ENCODE measurements at places on chromosomes 2 and 18. TPM values are rescaled to one million over a fixed set of nuclear protein-coding genes. Genes with fewer than 3 reads are reported as not detected.

- DNase-seq = no peak
Measured at GRCh38 chr2:99900556-99900955, 241.8 kb downstream of the AFF3 start.

GRCh38 chr2:30903326-30903725 is 96.1 kb upstream of the CAPN13 start:
- DNase-seq = no peak

DNA sequence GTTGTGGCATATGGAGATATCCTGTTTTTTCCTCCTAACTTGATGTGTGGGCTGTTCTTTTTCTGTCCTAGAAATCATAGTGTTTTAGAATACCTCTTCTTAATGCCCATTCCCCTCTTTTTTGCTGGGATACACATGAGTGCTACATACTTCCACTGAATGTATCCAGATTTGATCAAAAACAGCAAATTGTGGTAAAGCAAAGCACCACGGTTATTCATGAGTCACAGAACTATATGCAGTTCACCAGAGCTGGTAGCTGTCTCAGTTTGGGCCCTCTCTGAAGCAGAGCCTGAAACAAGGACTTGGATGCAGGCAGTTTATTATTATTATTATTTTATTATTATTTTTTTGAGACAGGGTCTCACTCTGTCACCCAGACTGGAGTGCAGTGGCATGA is 69.9 kb upstream of the CTLA4 start:
- DNase-seq = no peak

DNA sequence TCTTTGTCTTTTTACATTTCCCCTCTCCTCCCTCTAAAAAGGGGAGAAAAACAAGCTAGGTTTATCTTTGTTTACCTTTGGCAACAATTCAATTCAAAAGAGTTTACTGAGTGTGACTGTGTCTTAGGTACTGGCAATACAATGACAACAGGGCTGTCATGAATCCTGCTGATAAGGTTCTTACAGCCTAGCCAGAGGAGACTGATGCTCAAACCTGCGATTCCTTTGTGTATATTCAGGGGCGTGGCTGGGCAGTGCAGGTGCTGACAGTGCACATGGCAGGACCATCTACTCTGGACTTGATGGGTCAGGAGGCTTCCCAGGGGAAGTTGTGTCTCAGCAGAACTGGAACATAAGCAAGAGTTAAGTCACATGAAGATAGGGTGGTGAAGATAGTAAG is 23.2 kb upstream of the TTN start:
- DNase-seq = no peak

- no peak for DNase-seq
Measured at GRCh38 chr2:101348883-101349282, 38.4 kb downstream of the CREG2 start.

DNA sequence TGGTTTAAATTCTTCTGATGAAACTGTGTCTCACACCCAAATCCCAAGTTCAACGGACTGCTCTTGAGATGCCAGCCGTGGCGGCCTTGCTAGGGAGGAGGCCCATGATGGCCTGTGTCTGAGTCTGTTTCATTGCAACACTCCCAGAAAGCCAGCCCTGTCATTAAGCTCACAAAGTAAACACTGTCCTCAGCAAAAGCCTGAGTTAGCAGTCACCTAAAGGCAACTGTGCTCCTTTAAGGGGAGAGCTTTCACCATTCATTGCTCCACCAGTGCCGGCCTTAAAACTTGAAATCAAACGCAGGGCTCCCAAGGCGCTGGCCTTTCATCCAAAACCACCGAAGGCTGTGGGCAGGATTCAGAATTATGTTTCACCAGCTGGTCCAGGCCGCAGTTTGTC is 42.5 kb upstream of the PPP1CB start:
- peak; percentile 71 for DNase-seq

GRCh38 chr2:22634167-22634566 is 750.8 kb upstream of the KLHL29 start:
- DNase-seq = no peak

DNA sequence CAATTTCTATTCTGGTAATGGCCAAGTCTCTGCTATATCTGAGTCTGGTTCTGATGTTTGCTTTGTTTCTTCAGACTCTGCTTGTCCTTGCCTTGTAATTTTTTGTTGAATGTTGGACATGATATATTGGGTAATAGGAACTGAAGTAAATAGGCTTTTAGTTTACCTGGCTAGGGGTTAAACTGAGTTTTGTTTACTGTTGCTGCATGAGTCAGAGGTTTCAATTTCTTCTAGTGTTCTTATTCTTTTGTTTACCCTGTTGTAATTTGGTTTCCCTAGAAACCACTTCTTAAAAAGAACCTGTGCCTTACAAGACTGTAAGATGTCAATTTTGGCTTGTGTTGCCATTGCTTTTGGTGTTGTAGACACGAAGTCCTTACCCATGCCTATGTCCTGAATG is 285.0 kb upstream of the KCNH7 start:
- DNase-seq = no peak

GRCh38 chr2:105640246-105640645 is 104.5 kb upstream of the NCK2 start:
- no peak for DNase-seq

- no peak for DNase-seq
Measured at GRCh38 chr2:201909961-201910361, 103.6 kb downstream of the CDK15 start.

- peak; percentile 58 for DNase-seq
Measured at GRCh38 chr2:236642584-236643291, 73.1 kb downstream of the ACKR3 start.

DNA sequence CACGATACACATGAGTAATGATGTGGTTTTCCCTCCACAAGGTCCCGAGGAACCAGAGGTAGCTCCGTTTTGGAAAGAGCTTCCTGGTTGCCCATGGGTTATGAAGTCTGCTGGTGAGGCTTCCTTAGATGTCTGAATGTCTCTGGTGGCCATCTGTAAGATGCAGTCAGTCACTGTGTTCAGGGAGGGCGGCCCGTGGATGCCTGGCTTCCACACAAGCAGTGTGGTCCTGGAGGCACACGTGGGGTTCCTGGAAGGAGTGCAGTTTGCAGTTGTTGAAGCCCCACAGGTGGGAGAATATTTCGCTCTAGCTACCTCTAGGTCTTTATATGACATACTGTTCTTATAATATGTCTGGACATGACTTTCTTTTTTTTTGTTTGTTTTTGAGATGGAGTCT is 209.0 kb downstream of the FAM210A start:
- DNase-seq = no peak

DNA sequence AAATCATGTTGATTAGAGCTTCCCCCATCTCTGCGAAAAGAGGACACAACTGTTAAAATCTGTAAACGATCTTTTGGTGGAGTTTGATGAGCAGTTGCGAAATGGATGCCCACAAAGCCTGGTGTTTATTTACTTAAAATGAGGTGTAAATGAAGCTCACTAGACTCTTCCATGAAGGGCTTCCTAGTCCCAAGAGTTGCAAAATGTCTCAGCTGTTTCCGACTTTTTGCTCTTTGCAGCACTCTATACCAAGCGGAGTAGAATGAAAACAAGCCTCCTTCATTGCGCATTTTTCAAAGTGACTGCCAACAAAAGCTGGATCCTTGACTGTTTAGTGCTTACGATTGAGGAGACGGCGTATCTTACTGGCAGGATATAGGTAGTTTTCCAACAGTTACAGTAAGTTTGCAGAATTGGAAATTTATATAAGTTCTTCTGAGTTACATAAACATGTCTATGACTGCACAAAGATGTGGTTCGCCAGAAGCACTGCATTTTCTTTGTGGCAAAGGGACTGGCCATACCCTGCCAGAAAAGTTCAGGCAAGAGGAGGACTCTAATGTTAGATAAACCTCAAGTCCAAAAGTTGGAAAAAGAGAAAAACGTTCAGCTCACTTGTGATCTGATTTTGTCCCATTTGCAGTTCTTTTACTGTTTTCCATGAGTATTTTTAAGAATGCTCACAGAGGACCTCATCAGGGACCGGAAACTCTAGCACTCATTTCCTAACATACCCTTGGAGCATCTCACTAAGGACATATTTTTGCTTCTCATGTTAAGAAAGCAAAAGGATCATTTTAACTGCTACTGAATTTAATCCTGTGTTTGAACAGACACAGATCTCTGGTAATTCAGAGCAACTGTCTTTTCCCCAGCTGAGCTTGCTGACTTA is 42.7 kb downstream of the COLEC12 start:
- no peak for DNase-seq

DNA sequence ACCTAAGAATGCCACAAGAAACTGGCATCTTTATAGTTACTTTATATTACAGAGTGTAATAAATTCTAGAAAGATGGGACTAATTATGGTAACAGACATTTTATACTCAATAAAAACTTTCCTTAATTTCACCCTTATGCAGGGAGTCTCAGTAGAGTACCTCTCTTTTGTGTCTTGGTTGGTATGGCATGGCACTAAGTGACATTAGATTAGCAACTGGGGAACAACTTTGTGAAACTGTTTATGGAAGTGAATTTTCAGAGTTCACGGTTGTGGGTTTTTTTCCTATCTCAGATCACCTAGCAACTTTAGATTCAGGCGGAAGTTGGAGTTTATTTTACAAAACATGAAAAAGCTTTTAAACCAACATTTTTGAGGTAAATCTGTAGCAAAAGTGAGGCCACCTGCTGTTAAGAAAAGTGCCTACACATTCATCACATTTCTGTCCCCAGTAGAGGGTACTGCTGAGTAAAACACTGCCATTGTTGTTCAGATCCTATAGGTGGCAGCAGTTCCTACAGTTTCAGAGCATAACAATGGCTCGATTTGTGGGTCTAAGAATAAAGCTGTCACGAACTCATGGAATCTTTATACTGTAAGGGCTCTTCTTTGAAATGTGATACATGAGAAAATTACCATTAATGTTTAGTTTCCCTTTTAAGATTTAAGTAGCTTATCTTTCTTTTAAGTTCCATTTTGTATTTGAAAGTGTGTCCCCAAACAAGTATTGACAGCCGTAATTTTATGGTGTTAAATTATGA is 117.6 kb downstream of the CAMKMT start:
- peak; percentile 51 for DNase-seq

DNA sequence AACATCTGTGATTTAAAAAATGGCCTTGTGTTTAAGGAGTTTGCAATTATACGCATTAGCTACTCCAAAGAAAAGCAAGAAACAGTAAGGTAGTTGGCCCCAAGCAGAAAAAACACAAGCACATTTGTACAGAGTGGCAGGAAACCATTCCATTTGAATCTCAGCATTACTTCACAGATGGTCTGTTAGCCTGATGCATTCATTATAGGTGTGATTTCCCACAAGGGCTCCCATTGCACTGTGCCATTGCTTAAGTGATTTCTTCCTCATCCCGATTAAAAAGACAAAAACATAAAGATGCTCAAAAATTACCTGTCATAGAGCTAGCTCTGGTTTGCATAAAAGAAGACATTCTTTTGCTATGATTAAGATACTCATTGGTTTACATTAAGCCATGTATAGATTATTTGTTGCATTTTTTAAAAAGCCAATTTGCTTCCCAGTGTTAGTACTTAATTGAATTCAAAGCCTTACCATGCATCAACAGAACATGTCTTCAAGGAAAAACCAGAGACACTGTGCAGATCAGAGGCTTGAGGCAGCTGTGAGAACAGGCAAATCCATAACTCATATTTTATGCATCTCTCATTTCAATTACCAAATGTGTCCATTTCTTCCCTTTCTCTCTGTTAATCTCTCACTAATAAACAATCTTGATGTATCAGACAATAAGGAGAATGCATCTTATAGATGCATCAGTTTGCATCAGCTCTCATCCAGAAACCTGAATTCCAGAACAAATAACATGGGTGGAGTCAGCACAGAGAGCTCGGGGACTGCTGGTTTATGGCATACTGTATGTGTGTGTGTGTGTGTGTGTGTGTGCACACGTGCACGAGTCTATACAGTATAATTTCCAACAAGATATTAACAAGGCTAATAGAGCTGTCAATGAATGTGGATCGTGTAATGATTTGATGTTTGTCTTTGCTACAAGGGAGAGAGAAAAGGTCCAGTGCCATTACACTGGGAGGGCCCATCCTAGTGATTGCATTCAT is 558.6 kb upstream of the HS6ST1 start:
- DNase-seq = no peak

DNA sequence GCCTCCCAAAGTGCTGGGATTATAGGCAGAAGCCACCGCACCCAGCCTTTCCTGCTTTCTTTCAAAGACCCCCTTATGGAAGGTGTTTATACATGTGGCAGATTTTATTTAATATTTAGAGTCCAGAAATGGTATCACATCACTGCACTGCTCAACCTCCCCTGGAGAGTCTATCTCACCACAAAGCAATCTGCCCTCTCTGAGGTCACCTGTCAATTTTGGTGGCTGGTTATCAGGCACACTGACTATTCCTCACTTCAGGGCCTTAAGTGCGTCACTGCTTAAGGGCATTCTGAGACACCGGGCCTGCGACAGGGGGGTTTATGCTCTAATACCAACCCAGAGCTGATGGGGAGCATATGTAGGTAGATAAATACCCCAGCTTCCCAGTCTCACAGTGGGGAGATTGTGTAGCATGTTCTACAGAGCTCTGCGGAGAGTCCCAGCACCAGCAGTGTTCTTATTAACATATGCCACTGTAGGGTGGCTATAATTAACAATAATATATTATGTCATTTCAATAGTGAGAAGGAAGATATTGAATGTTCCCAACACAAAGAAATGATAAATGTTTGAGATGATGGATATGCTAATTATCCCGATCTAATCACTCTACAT is 42.7 kb upstream of the ZDBF2 start:
- DNase-seq = no peak

DNA sequence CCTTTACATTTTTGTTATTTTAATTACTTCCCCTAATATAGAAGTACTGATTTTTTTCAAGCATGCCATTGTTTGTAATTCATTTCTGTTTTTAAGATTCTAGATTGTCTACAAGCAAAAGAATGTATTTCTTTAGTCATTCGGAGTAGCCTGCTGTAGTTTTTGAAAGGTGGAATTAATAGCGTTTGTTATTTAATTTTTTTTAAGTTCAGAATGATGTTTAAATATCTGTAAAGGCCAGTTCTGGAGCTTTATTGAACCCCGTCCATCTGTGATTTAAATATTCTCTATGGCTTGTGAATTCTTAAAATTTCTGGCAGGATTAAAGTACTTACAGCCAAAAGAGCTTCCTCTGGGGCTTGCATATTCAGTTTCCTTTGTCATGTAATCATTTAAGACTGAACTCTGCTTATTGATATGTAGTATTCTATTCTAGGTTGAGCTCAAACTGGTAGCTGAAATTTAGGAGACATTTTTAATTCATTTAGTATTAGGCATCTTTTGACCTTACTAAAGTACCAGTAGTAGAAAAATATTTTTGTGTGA is 5.2 kb downstream of the TGIF1 start:
- DNase-seq = no peak

DNA sequence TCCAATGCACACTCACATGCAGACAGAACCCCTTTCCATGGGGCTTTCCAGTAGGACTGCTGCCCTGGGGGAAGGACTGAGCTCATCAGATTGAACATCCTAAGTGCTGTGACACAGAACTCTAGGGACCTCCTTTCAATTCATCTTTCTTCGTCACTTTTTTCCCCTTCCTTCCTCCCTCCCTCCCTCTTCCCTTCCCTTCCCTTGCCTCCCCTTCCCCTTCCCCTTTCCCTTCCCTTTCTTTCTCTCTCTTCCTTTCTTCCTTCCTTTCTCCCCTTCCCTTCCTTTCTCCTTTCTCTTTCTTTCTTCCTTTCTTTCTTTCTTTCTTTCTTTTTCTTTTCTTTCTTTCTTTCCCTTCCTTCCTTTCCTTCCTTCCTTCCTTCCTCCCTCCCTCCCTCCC is 39.6 kb upstream of the GATA6 start:
- no peak for DNase-seq

NAT8 gene
- total RNA-seq = not detected

IL18RAP gene
- total RNA-seq = 0.69 TPM

CLEC4F gene
- total RNA-seq = not detected

FEV gene
- 6.5 TPM for total RNA-seq

PROKR1 gene
- 0.08 TPM for total RNA-seq
